SJCRH30 (cell line): ENCODE measurements at places on chromosomes 6 and 20.

DNA sequence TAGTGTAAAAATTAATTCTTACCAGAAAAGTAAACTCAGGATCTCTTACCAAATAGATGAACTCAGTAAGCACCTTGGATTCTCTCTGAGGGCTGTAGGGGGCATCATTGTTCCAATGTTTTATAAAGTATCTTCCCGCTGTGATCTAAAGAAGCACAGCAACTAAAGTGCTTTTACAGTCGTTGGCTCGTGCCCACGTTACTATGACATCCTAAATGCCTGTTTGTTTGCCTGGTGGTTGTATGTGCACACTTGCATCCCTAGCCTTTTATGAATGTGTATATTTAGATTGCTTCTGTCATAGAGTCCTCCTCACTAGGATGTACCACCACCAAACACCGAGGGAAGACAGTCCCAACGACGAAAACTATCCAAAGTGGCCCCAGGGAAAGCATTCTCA is 34.5 kb downstream of the SLX4IP start:
- peak; percentile 74 for DNase-seq

DNA sequence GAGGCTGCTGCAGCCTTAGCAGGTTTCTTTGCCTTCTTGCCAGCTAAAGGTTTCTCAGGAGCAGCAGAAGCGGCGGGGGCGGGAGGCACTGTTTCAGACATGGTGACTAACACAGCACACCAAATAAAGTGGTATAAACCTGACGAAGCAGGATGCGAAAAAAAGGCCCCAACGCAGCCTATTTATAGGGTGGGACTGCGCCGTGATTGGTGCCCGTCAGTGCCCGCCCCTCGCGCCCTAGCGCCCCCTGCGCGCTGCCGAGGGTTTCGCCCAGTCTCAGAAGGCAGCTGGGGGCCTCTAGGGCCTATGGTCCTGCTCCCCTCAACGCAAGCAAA is 55.0 kb downstream of the TRIM38 start:
- no peak for DNase-seq

- DNase-seq = no peak
Observed at GRCh38 chr6:2777249-2777648, 12.1 kb downstream of the WRNIP1 start.

DNA sequence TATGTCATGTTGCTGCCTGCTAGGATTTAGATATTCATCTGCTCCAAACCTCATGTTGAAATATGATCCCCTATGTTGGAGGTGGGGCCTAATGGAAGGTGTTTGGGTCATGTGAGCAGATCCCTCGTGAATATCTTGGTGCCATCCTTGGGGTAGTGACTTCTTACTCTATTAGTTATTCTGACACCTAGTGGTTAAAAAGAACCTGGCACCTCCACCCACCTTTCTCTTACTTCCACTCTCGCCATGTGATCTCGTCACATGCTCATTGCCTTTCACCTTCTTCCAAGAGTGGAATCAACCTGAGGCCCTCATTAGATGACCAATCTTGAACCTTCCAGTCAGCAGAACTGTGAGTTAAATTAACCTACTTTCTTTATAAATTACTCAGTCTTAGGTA is 549.4 kb upstream of the SYNCRIP start:
- DNase-seq = peak; percentile 17

DNA sequence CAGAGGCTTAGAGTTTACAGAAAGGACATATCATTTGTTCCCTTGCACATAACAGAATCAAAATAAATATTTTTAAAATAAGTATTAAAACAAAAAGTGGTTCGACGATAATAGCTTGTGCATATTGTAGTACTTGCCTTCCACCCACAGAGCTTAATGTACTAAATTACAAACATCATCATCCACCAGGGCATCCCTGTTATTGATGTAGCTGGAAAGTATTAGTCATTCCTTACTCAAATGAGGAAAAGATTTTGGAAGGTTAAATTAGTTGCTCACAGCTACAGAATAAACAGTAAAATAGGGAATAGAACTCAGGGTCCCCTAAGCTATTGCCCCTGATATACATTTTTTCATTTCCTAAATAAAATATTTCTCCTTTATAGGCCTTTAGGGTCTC is 150.3 kb downstream of the PTPRK start:
- DNase-seq = no peak

- DNase-seq = peak; percentile 31
Observed at GRCh38 chr6:26594730-26595632, 1.8 kb upstream of the ABT1 start.

- DNase-seq = no peak
Observed at GRCh38 chr20:62580733-62581132, 61.6 kb upstream of the SLCO4A1 start.

DNA sequence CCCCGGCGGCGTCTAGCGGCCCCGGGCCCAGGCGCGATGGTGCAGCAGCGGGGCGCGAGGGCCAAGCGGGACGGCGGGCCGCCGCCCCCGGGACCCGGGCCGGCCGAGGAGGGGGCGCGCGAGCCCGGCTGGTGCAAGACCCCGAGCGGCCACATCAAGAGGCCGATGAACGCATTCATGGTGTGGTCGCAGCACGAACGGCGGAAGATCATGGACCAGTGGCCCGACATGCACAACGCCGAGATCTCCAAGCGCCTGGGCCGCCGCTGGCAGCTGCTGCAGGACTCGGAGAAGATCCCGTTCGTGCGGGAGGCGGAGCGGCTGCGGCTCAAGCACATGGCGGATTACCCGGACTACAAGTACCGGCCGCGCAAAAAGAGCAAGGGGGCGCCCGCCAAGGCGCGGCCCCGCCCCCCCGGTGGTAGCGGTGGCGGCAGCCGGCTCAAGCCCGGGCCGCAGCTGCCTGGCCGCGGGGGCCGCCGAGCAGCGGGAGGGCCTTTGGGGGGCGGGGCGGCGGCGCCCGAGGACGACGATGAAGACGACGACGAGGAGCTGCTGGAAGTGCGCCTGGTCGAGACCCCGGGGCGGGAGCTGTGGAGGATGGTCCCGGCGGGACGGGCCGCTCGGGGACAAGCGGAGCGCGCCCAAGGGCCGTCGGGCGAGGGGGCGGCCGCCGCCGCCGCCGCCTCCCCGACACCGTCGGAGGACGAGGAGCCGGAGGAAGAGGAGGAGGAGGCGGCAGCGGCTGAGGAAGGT is 715 bp downstream of the SOX12 start:
- peak; percentile 75 for DNase-seq

GRCh38 chr6:13560651-13561044 is 13.8 kb upstream of the SIRT5 start:
- peak; percentile 33 for DNase-seq

DNA sequence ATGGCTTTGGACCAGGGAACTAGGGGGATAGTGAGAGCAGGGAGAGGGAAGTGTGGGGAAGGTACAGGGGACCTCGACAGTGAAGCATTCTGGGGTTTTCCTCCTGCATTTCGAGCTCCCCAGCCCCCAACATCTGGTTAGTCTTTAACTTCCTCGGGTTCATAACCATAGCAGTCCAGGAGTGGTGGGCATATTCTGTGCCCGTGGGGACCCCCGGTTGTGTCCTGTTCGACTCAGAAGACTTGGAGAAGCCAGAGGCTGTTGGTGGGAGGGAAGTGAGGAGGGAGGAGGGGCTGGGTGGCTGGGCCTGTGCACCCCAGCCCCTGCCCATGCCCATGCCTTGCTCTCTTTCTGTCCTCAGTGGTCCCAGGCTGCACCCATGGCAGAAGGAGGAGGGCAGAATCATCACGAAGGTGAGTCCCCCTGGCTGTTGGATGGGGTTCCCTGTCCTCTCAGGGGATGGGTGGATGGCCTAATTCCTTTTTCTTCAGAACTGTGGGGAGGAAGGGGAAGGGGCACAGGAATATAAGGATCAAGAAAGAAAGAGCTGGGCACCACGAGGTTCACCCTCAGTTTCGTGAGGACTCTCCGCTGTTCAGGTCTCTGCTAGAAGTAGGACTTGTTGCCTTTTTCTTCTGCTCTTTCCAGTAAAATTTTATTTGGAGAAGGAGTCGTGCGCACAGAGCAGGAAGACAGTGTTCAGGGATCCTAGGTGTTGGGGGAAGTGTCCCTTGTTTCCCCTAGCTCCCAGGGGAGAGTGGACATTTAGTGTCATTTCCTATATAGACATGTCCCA is 4.2 kb downstream of the VEGFA start:
- no peak for DNase-seq

DNA sequence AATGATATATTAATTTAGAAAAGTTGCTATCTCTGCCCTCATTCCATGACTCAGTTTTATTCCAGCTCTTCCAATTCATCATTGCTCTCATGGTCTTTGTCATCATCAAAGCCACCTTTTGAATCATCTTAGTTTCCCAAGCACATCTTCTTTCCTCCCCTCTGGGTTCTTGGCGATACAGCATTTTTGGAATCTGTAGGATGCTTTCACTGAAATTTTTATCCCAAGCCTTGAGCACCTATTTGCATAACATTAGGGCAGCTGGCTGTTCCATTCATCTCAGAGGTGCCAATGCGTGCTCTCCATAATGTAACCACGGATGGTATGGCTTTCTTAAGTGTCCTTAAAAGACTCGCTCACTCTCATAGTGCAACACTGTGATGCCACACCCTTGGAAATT is 100.4 kb downstream of the SNX5 start:
- DNase-seq = no peak

GRCh38 chr20:35277127-35277526 is 795 bp downstream of the MMP24OS start:
- DNase-seq = no peak

GRCh38 chr6:114390176-114390575 is 47.4 kb upstream of the HS3ST5 start:
- DNase-seq = no peak

DNA sequence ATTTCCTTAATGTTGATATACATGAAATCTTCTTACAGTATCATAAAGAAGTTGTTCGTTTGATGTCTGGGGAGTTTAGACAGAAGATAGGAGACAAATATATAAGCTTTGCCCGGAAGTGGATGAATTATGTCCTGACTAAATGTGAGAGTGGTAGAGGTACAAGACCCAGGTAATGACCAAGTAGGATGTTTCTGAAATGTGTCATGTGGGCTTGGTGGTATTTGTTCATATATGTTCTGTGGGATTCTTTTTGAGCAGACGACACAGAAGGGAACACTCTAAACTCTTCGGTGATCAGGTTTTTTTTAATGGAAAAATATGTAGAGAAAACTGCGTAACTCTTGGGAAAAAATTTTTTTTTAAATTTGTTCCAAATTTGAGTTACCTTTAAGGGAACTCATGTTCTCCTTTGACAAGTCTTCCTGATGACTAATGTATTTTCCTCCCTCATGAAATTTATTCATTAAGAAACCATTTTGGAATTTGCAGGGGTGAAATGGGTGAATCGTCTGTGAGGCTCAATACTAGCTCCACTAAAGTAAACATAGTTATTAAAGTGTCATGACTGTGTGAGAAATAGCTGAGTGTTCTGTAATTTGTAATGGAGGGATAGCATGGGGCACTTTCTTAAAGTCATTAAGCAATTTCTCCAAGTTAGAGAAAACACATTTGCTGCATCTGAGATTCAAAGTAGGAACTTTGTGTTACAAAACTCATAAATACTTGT is 100.6 kb downstream of the MAP3K4 start:
- no peak for DNase-seq

DNA sequence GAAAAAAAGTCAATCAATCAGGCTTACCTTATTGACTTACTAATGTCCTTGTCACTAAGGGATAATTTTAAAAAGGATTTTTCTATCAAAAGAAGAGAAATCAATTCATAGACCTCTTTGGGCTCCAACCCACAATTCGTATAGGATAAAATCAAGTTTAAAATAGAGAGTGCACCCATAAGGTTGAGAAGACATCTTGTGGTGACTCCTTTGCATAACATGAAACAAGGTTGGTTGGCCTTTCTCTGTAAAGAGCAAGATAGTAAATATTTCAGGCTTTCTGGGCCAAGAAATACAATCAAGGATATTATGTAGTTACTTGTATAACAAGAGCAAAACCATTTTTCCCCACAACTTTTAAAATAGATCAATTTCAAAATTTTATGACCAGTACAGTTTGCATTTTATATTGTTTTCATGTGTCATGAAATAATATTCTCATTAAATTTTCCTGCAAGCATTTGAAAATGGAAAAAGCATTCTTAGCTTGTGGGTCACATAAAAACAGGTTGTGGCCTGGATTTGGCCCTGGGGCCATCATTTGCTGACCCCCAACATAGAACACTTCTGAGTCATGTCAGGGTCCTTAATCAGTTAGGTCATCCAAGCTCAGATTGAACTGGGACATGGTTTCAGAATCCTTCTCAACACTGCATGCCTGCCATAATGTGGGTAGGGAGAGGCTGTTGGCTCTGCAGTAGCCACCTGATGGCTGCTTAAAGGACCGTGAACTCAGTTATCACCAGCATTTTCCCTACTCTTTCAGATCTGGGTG is 76.7 kb downstream of the MYB start:
- no peak for DNase-seq

DNA sequence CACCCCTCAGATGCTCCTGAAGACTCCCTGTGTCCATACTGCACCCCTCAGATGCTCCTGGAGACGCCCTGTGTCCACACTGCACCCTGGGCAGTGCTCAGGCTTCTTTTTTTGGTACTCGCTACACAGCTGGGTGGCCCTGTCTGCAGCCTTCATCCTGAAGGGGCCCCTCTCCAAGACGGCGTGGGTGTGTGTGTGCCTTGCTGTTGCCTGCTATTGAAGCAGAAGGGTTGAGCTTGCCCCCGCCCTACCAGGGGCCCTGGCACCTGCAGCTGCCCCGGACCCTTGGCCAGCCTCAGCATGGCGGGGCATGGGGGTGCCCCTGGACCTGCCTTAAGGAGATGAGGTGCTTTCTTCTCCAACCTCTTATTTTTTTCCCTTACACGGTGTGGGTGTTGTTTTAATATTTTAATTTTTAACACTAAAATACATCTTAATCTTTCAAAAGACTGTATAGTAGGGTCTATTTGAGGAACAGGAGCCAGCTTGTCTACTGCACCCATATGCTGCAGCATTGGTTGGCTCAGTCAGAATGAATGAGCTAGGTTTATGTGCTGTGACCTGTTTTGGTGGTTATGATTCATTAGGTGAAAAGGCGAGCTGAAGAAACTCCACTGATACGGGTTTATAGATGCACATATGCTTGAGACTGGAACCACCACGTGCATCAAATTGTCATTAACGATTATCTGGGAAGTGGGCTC is 135.9 kb downstream of the AGPAT4 start:
- DNase-seq = no peak

- DNase-seq = peak; percentile 93
Observed at GRCh38 chr6:52571099-52571755, 5.6 kb downstream of the TRAM2 start.

DNA sequence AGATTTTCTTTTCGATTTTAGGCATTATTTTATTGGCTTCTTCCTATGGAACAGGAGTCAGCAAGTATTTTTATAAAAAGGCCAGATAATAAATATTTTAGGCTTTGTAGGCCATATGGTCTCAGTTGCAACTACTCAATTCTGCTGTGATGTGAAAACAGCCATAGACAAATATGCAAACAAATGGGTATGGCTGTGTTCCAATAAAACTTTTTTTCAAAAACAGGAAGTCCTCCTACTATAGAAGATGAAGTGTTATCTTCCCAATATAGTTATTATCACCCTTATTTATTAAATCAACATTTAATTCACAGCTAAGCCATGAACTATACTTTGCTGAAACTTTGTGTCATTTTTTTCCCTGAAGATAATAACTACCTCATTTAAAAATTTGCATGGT is 57.2 kb downstream of the CHD6 start:
- DNase-seq = no peak

- DNase-seq = no peak
Observed at GRCh38 chr20:59779656-59780380, 153.6 kb downstream of the SYCP2 start.
